ENCODE measurements at places on chromosomes 4 and X.

- no peak for DNase-seq
Measured at GRCh38 chr4:52959541-52959940, 97.4 kb downstream of the RASL11B start.

GRCh38 chrX:50613846-50614245, 143.2 kb upstream of the DGKK start:
- DNase-seq: no peak

DNA sequence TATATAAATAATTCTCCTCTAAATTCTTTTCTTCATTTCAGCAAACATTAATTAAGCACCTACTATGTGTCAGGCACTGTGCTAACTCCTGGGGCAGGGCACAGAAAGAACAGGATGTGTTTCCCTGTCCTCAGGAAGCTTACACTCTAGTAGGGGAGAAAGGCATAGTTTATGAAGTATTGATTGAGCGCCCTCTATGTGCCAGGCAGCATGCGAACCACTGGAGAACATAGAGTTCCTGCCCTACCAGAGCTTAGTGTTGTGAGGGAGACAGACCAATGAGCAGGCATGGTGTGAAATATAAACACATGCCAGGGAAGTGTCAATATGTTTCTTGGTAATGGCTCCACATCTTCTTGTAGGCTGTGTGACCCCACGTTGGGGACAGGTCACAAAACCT, 3.7 kb downstream of the ADGRG4 start:
- DNase-seq: no peak

GRCh38 chrX:9885150-9885549, 82.0 kb upstream of the CLDN34 start:
- DNase-seq: peak; percentile 21

DNA sequence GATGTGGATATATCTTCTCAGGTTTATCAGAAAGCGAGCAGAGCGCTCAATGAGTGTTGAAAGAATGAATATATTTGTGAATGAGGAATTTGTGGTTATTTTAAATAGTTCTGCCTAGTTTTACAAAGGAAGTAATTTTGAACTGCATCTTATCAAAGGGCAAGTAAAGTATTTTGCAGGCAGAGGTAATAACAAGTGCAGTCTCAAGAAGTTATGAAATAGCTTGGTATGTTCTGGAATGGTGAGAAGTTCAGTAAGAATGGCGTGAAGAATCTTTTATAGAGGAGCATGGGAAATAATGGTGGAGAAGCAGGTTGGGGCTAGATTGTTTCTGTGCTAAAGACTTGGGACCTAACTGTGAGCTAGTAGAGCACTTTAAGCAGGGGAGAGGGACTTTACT, 10.9 kb downstream of the TMA16 start:
- DNase-seq: no peak

DNA sequence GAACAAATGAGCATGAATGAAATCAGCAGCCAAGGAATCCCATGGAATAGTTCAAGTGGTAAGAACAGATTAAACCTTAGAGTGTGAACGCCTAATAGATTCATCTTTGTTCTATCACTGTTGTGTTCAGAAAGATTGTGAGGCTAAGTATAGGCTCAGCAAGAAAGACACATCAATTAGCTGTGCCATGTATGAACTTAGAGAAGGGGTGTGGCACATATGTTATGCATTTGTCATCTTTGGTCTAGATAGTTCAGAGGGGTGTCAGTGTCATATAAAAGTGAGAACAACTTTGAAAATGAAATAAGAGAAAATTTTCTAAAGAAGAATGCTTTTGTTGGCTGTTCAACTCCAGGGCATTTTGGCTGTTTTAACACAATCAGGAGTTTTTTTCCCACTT, 9.4 kb downstream of the DAPP1 start:
- DNase-seq: no peak

GRCh38 chr4:132669786-132670185, 479.3 kb upstream of the PCDH10 start:
- DNase-seq: no peak

- no peak for DNase-seq
Measured at GRCh38 chr4:1154523-1155182, 17.7 kb downstream of the SPON2 start.

DNA sequence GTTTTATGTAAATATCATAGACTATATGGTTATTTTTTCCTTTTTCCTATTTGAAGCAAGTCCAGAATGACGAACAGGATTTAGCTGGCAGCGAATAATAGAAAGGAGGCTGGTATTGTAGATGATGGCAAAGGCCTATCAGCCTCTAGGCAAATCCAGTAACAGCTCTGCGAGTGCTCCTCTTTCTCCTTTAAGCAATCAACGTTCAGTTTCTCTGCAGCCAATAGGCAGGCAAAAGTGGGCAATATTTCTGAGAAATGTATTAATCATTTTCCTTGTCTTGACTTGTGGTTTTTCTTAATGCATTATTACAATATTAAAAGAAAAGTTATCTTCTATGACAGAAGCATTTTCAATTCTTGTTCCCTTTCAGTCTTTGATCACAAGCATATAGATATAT, 183.3 kb downstream of the SH3KBP1 start:
- DNase-seq: no peak

- DNase-seq: no peak
Measured at GRCh38 chrX:139483699-139484098, 46.8 kb upstream of the F9 start.

DNA sequence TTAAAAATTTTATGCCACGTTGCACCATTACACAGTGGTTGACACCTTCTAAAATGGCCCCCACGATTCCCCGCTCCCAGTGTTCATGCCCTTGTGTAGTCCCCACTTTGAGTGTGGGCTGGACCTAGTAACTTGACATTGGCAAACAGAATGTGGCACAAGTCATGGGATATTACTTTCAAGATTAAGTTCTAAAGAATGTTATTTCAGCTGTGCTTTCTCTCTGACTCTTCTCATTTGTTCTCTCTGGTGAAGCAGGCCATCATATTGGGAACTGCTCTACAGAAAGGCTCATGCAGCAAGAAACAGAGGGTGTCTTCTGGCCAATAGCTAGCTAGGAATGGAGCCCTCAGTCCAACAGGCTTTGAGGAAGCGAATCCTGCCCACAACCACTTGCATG, 67.1 kb downstream of the ATXN3L start:
- DNase-seq: no peak

- DNase-seq: no peak
Measured at GRCh38 chr4:48851651-48852050, 20.8 kb downstream of the OCIAD1 start.
